MG63 (cell line): ENCODE measurements at places on chromosomes 7 and 10.

DNA sequence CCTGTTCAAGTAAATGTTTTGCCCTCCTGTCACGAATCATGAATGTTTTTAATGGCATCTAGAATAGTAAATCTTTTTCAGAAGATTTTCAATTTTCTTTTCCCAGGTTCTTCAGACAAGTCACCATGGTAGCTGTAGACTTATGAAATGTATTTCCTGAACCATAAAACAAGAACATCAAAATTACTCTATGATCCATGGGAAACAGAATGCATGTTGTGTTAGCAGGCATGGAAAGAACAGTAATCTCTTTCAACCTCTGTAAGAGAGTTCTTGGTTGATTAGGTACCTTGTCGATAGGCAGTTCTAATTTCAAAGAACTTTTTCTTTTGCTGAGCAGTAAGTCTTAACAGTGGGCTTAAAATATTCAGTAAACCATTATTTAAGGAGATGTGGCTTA lies 17.6 kb downstream of the AKR1C1 start:
- DNase-seq: no peak

DNA sequence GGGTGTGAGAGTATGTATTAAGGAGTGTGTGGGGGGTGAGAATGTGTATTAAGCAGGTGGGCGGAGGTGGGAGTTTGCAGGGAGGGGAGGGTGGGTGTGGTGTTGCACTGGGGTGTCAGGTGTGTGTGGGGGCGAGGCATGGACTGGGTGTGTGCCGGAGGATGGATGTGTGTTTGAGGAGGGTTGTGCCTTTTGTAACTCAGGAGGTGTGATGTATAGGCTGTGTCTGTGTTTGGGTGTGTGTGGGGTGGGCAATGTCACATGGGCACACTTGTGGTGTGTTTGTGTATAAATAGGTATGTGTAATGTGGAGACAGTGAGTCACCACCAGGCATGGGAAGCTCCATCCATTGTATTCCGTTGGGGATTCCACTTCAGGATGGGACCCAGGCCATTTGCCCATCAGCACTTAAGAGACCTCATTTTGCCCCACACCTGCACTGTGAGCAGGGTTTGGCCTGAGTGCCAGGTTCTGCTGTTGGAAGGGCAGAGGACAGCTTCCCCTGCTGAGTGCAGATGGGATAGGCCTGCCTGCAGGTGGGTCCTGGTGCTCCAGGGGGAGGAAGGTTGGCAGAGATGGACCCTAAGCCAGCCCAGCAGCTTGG lies 5.8 kb downstream of the UNC5B start:
- peak; percentile 37 for DNase-seq

DNA sequence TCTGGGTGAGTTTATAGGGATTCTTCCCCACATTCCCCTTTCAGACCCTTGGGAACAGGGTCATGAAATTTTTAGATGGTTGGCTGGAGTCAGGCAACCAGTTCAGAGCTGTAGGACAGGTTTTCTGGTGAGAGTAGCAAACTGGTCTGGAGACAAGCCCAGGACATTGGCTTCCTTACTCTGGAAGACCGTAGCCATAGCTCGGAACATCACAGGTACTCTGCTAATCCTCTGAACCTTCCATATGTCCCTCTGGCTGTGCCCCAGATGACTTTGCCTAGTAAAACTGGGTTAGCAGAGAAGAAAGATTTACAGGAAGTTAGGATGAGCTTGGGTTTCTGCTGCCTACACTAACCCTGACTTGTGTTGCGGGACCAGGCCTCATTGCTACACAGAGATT lies 104.5 kb upstream of the MKLN1 start:
- DNase-seq: no peak

GRCh38 chr7:81457852-81458522 lies 311.9 kb downstream of the HGF start:
- no peak for DNase-seq

DNA sequence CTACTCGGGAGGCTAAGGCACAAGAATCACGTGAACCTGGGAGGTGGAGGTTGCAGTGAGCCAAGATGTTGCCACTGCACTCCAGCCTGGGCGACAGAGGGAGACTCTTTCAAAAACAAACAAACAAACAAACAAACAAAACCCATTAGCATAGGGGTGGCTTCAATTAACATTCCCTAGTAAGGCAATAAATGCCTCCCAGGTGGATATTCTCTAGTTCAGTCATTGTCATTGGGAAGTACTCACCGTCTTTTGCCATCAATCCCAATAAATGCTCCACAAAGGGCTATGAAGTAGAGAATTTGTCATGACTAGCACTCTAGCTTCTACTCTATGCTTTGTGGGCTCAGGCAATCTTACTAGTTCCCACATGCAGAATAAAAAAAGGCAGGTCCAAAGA lies 11.7 kb upstream of the TMEM254 start:
- no peak for DNase-seq

- no peak for DNase-seq
Observed at GRCh38 chr7:8035647-8036518, 67.3 kb downstream of the GLCCI1 start.

DNA sequence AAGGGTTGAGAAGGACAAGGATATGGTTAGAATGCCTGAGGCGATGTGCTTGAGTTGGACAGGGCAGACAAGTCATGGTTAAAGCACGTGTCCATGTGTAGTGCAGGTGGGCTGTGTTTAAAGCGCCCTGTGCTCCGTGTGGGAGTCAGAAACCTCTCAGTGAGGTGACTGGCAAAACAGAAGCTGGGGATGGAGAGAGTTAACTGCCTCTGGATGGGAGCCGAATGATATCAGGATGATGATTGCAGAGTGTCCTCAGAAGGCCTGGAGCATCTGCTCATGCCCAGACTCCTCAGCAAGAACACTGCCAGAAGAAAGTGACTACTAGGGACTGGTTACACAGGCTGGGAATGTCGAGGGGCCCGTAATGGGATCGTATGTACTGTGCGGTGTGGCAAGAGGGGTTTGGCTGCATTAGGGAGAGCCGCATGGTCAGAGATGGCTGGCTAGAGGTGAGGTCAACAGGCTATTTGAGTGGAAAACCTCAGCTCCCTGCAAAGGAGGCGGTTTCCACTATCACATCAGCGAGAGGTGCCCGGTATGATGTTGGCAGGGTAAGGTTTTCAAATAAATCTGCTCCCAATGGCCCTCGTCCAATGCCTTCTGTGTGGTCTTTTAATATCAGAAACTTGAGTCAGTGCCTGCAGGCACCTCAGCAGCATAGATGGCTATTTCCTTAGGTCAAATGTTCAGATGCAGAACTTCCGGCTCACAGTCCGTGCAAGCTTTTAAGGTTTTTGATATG lies 26.1 kb upstream of the MRC1 start:
- peak; percentile 57 for DNase-seq

DNA sequence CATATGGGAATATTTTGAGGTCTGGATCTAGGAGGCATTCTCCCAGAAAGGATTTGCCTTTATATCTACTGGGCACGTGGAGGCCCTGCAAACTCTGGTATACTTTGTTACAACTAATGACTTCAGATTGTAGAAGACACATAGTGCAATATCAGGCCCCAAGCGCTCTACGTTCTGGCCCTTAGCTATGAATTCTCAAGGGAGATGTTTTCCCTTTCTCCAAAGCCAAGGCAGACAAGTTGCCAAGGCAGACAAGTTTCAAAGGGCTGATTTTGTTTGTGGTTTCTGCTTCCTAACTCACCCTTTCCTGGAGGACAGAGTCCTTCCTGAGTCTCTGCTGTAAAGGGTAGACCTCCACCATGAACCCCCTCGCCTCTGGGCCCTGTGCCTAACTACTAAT lies 99.4 kb upstream of the CTTNBP2 start:
- DNase-seq: no peak

DNA sequence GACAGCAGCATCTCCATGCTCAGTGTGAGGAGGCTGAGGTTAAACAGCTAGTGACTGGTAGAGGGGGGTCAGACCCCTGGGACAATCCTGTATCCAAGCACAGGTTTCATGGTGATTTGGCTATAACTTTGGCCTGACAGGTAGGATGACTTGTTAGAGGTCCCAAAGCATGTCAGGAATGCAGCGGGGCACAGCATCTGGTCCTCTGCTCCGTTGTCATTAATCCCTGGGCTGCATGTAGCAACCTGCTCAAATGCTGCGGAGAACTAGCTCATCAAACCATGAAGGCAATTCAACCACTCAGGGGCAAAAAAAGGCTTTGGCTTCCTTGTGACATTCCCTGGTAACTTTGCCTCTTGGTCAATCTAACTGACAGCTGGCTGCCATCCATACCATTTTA lies 26.8 kb downstream of the WNT2 start:
- no peak for DNase-seq

DNA sequence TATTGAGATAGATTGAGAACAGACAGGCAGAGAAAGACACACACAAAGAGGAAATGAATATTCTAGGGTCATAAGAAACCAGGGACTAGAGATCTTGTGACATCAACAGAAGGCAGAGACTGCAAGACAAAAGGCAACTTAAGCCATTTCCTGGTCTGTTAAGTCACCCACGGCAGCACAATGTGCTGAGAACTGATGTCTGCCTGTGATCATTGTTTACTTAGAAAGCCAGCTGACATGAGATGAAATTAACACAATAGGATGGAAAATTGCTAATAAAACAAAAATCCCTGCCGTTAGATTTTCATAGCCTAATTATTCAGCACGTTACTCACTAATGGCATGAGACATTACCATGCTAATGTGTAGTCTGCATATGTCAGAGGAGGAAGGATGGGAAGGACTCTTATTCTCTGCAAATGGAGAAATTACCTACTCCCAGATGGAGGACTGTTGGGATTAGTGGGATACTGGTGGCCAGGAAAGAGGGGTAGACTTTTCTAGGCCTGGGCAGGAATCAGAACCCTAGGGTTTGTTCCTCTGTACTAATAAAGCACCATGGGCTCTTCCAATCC lies 191.3 kb upstream of the PODXL start:
- no peak for DNase-seq
